ENCODE measurements at places on chromosomes 5 and 9.
A peak's percentile ranks its signal among the peaks of the same experiment; 100 is the strongest.

DNA sequence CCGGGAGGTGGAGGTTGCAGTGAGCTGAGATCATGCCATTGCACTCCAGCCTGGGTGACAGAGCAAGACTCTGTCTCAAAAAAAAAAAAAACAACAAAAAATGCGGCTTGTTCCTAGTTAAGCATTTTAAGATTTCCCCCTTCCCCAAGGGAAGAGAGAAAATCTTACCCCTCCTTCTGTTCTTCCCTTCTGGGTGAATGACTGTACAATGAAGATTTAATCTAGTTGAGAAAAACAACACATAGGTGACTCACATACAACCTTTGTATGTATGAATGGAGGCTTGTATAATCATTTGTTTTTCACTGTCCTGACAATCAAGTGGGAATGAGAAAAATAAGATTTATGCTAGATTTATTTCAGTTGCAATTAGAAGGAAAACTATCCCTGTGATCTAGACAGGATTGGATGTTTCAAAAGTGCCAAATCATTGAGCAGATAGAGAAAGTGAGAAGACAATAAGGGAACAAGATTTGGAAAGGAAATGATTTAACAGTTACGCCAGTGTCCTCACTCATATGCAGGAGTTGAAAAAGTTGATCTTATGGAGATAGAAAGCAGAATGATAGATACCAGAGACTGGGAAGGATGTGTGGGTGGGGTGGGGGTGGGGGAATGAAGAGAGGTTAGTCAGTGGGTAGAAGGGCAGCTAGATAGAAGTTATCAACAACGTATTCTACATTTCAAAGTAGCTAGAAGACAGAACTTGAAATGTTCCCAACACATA is 16.7 kb downstream of the GDA start:
- peak; percentile 10 for DNase-seq

DNA sequence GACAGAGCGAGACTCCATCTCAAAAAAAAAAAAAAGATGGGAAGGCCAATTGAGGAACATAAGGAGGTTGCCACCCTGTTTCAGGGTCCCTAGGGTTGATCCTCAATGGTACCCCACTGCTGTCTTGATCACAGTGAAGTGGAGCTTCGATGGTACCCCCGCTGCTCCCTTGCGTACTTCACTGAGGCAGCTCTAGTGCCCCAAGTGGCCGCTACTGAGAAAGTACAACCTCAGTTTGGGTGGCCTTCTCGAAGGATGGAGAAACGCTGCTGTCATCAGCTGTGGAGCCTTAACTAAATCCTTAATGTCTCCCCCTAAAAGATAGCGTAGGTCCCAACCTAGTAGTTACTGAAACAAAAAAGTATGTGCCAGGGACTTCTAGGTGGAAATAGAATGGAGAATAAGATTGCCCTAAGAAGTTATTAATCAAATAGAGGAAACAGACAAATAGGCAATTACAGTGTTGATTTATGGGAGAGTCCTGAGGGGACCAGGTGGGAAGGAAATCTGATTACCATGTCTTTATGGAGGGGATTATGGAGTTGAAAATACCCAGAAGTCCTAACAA is 6.3 kb downstream of the TESK1 start:
- DNase-seq, result peak; percentile 58

DNA sequence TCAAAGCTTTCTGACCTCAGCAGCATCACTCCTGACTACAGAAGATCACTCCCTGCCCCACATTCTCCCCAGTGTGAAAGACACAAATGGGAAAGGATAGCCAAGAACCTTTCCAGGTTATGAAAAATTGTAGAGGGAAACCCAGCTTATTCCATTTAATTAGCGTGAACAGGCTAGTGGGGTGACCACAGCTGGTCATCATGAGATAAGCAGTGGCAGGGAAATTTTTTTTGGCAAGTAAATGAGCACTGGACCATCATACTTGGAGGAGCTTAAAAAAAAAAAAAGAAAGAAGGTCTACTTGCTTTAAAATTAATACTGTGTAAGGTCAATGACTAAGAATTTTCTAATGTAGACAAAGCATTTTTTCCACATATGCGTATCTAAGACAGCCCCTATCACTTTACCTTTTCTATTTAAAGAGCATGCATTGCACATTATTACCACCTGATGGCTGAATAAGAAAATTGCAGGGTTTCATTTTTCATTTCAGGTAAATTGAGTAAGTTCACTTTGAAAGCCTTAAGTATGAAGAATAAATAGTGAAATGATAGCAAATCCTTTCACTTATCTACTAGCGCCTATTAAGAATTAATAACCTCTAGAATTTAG is 123.6 kb downstream of the ELAVL2 start:
- no peak for DNase-seq

GRCh38 chr9:18504707-18505106 is 30.8 kb downstream of the ADAMTSL1 start:
- no peak for DNase-seq

GRCh38 chr9:99274495-99274894 is 52.4 kb downstream of the SEC61B start:
- DNase-seq, result no peak

- no peak for DNase-seq
These were observed 5.8 kb downstream of the ERGIC1 start for GRCh38 chr5:172839669-172840431.

GRCh38 chr5:38752012-38752536 is 93.7 kb upstream of the OSMR start:
- DNase-seq, result no peak

DNA sequence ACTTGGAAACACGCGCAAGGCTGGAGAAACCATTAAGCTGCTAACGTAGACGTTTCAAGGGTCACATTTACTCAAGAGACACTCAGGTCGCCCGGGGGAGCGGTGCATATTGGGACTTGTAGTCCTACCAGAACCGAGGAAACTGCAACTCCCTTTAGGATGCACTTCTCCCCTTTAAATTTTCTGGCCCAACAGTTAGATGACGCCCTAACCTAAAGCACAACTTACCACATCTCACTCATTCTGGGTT is 384 bp upstream of the DMXL1 start:
- no peak for DNase-seq

- DNase-seq, result no peak
These were observed 287.2 kb downstream of the CTNND2 start for GRCh38 chr5:11617080-11617479.

DNA sequence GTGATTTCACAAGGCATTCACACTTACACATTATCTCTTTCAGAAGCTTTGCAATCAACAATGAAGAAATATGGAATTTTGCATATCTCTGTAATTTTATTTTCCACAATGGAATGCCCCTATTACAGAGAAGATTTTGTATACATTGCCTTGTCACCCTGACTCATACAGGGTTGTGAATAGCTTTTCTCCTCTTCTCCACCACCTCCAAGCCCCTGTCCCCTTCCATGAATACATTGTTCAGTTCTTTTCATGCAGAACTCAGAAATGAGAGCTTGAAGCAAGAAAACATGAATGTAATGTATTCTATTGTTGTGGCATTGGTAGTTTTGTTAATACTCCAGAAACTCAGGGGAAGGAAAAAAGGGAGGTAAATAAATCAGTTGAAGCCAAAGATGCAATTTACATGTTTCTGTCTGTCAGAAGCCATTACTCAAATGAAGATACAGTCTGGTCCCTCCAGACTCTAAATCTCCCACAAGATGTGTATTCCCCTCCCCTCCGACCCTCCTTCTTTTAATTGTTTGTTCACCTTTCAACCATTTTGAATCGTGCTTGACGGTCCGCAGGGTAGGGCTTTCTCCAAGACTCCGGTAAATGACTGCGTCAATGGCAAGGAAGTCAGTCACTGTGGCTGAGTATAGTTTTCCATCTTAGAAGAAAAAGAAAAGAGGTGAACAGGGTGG is 86.1 kb downstream of the SEMA6A start:
- no peak for DNase-seq

GRCh38 chr5:87081016-87081415 is 186.7 kb upstream of the RASA1 start:
- no peak for DNase-seq

GRCh38 chr5:158154226-158155005 is 295.5 kb upstream of the CLINT1 start:
- peak; percentile 80 for DNase-seq

DNA sequence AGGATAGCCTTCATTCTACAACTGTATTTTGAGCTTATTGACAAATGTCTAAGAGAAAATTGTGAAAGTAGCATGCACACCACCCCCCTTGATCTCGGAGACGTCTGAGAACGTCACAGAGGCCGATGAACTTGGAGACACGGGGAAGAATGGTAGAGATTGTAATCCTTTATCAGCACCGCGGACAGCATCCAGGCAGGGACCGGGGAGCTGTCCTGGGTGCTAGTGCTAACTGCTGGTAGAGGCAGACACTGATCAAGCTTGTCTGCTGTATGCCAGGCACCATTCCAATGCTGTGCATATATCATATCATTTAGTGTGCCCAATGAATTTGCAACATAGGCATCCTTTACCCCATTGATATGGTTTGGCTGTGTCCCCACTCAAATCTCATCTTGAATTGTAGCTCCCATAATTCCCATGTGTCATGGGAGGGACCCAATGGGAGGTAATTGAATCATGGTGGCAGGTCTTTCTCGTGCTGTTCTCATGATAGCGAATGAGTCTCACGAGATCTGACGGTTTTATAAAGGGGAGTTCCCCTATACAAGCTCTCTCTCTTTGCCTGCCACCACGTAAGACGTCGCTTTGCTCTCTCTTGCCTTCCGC is 98.8 kb downstream of the LHX2 start:
- peak; percentile 67 for DNase-seq

DNA sequence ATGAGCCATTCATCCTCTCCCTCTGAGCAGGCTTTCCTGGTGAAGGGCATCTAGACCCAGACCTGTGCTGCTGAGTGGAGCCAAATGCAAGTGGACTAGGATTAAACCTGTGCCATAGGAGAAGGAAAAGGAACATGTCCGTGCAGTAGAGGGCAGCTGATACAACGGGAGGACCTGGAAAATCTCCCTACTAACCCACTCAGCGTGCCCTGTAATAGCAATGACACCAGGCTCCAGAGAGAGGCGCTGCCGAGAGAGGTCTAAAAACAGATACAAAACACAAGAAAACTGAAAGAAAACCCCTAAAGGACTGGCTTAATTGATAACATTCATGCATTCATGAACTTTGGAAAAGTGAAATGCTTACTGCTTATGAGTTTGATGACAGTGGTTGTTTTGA is 60.8 kb downstream of the PFDN1 start:
- no peak for DNase-seq

GRCh38 chr9:136787690-136788400 is 3.3 kb upstream of the TMEM141 start:
- peak; percentile 65 for DNase-seq

DNA sequence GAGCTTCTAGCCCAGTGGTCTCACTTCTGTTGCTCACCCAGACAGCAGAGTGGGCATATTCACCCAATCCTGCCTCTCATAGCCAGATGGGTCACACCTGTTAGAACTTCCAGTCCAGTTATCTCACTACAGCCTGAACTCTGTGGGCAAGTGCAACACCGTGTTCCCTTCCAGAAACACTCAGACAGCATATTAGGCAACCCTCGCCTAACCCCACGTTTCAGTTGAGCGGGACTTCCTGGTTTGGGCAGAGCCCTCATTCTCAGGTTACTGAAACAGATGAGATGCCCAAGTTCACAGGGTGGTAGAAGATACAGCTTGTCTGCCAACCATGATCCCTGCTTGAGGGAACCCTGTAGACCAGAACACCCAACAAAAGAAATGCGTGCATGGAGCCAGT is 538.2 kb downstream of the CYLC2 start:
- no peak for DNase-seq

- DNase-seq, result no peak
These were observed 131.7 kb upstream of the VLDLR start for GRCh38 chr9:2489838-2490314.

DNA sequence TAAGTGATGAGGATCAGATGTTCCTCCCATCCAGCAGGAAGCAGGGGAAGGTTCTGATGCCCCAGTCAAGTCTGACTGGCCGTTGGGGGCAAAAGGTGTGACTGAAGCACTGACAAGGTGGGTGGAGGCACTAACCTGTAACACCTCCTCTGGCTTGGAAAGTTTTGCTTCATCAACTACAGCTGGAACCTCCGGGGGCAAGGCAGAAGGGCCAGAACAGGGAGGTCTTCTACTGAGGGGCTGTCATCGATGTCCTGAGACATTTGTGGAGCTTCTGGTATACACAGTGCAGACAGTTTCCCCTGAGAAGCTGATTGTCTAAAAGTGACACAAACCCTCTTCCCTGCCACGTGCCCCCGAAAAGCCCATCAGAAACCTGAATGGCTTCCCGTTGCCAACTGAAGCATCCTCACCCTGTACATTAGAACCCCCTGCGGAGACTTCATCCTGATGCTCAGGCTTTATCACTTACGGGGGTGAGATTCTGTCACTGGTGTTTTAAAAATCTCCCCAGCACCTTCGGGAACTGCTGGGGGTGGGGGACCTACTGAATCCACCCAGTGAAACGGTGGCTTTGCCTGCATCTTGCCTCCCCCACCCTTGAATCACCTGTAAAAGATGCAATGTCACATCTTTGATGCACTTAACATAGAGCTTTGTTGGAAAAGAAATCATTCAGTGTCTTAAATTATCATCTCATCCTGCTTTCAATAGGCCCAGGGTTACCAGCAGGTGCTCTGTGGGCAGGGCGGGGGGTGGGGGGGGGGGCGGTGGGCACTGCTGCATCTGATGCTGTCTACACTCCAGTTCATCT is 24.6 kb downstream of the TRAF1 start:
- DNase-seq, result no peak

DNA sequence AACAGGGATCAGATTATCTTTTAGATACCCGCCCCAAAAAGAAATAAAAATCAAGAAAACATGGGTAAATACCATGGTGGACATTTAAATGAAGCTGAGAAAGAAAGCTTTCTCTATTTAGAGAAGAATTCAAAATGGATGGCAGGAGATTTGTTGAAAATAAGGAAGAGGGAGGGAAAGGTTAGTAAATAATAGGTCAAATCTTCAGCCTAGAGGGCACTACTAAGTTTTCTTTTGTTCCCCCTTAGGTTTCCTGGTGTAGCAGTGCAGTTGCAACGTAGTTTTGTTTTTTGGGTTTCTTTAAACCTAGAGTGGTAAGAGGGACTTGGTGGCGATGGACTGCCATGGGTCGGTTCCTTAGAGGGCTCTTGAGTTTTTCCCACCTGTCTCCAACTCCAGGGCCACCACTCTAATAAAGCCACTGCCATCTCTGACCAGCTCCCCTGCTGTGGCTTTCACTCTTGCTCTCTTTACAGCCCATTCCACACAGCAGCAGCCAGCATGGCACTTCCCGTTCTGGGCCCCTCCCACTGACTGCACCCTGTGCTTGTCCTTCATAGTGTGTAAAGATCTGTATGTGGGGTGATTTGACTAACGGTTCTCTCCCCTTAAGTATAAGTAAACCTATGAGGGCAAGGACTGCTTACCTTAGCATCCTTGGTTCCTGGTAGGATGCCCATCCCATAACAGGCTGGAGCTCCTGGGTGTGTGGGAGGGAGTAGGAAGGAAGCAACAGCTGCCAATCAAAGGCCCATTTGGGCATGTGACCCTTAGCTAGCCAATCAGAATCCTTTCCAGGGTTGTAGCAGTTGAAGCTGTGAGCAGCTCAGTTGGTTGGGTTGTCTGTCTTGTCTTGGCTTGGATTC is 118.3 kb downstream of the SLC1A3 start:
- peak; percentile 26 for DNase-seq
